ENCODE measurements at places on chromosomes 6 and 20. TPM values are rescaled to one million over a fixed set of nuclear protein-coding genes. Genes with fewer than 3 reads are reported as not detected.

Gene HM13
- total RNA-seq = 91.6 TPM

Gene DCBLD1
- 2.2 TPM for total RNA-seq

Gene AIF1
- total RNA-seq = 253 TPM

Gene SOX18
- not detected for total RNA-seq

DNA sequence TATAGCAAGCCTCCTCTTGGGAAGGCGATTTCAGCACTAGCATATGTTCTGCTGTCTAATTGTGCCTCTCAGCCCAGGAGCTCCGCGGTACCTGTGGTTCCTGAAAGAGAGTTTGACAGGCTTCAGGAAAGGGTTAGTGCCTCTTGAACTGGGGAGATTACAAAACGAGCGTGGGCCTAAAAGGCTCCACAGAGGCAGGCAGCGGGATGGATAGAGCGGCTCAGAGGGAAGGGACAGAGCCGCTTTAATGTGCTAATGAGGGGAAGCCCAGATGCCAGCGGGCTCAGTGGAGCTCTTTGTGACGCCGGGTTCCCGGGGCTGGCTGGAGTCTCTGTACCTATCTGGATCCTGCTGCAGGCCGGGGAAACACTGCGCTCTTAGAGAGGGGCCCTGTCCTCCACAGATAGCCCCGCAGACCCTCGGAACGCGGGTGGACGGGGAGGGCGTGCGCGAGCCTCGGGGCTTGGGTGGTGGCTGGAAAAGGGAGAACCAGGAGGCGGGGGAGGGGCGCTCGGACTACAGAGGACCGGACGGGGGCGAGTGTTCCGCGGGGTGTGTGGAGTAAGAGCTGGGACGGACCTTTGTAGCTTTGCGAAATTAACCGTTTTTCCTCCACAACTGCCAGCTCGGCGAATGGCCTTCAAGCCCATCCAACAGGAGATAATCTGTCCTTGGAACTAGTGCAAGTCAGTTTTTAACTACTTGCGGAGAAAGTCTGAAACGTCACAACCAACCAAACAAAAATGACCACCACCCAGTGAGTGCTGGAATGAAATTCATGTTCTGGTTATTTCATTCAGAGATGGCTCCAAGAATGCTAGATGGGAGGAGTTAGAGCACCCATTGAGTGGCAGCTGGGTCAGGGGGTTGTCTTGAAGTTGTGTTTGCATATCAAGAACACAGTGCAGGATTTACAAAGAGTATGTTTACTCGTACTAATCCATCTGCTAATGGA lies 13.0 kb downstream of the SLC35F1 start:
- no peaks in the 10 kb centered on the region for H3K4me1 ChIP-seq
- no peaks in the 10 kb centered on the region for H3K36me3 ChIP-seq
- peak; percentile 11 for DNase-seq
- H3K4me3 ChIP-seq = no peak overlapping the region
- H3K27ac ChIP-seq = no peak overlapping the region

- H3K27me3 ChIP-seq = no peaks in the 10 kb centered on the region
- H3K36me3 ChIP-seq = peaks cover 37% of the 10 kb centered on the region
- H3K4me3 ChIP-seq = no peak overlapping the region
Observed at GRCh38 chr6:33414592-33415271, 3.2 kb downstream of the CUTA start.

- peaks cover 2% of the 10 kb centered on the region for H3K27me3 ChIP-seq
- no peak overlapping the region for H3K4me3 ChIP-seq
Observed at GRCh38 chr6:164048840-164049516, 634.5 kb downstream of the QKI start.

DNA sequence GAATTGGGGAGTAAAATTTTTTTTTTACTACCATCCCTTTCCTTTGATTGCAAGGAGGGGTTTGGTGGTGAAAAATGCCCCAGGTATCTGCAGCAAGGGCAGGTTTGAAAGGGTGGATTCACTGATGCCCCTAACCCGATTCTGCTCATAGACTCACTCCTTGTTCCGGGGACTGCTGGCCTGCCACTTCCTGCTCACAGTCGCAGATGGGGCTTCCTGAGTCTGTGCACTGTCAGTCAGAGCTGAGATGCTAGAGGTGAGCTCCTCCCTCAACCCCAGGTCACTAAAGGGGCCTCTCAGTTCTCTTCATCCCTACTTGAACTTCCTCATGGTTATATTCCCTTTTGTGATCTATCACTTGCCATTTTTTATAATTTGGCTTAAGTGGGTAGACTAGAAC lies 357.9 kb downstream of the FARS2 start:
- peaks cover 9% of the 10 kb centered on the region for H3K36me3 ChIP-seq
- peaks cover 17% of the 10 kb centered on the region for H3K4me1 ChIP-seq
- peak; percentile 63 for DNase-seq
- no peaks in the 10 kb centered on the region for H3K27me3 ChIP-seq

- H3K27me3 ChIP-seq = peaks cover 9% of the 10 kb centered on the region
- no peak overlapping the region for H3K27ac ChIP-seq
- H3K4me1 ChIP-seq = no peaks in the 10 kb centered on the region
- no peaks in the 10 kb centered on the region for H3K36me3 ChIP-seq
Observed at GRCh38 chr6:98797217-98797994, 37.0 kb upstream of the POU3F2 start.

DNA sequence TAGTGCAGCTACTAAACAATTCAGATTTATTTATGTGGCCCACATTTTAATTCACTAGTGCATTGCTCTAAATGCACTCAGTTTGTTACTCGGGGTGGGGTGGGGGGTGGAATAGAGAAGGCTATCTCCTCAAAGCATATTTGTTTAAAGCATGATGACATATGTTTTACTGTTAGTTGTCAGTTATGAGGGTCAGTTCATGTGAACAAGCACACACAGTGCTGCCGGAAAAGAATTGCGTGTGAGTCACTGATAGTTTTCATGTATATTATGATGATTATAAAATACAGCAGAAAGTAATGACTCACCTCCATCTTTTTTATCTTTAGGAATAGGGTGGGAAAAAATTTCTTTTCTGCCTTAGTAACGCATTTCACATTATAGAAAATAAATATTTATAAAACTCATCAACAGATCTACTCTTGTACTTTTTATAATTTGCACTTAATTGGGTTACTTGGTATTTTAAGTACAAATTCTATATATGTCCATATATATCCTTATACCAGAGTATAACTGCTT lies 42.2 kb upstream of the STXBP5 start:
- H3K4me3 ChIP-seq = no peak overlapping the region
- H3K27ac ChIP-seq = no peak overlapping the region
- no peak for DNase-seq
- H3K4me1 ChIP-seq = peaks cover 5% of the 10 kb centered on the region
- no peaks in the 10 kb centered on the region for H3K36me3 ChIP-seq

Data from activated CD8-positive, alpha-beta T cell treated with anti-CD3 and anti-CD28 coated beads for 36 hours (primary cell).